ENCODE measurements at places on chromosomes 4 and X.

DNA sequence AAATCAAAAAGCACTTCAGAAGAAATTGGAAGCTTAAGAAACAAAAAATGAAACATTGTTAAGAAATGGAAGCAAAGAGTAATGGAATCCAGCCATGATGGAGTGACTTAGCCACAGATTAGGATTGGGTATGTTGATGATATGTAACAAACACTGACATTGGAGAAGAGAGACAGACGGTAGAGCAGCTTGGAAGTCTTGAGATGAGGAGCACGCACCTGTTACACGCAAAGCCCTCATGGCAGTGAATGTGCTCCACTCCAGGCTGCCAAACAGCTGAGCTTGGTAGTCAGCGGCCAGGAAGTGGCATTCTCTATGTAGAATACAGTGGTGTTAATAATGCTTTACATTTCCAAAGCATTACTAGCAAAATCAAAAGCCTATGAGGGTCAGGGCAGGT, 56.9 kb upstream of the GPRIN3 start:
- DNase-seq = no peak

GRCh38 chrX:12972243-12972642, 2.7 kb upstream of the TMSB4X start:
- DNase-seq = no peak

GRCh38 chr4:145887241-145887991, 51.2 kb downstream of the ZNF827 start:
- peak; percentile 70 for DNase-seq

DNA sequence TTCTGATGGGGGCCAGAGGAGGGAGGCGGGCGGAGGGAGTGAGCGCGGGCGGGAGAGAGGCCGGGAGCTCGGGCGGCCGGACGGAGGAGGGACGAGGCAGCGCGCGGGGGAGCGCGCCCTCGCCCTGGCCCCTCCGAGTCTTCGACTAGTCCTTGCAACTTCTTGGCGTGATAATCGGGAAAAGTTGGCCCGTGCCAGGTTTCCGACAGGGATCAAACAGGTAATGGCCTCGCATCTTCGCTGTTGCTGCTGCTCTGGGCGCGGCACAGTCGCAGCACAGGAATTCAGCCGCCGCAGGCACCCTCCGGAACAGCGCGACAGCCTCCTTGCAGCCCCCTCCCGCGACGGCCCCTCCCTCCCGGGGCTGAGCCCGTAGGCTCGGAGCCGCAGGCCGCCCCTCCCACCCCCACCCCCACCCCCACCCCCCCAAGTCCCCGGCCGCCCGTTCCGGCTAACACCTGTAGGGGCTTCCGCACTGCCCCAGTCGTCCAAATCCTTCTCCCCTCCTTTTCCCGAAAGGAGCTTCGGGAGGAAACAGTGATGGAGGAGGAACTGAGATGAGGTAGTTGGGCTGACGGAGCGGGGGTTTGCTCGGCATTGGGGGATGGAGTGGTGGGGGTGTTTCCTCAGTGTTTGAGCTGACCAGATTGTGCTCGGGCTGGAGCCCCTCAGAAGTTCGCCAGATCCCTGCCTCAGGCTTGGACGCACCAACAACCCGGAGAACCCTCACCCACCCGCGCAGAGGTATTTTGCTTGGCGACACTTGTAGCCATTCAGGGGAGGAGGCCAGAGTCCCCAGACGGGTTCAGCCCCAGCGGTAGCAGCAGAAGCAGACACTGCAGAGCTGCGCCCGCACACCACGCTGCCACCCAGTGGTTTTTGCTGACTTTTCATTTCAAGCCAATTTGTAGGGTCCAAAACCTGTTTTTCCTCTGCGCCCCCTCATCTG, at the start of gene FGF13:
Gene FGF13 (minus strand): TSS at position 319 of the 949 bp plus-strand sequence. CDS start 714 bp downstream, outside the sequence.
- DNase-seq = no peak

- DNase-seq = peak; percentile 90
Measured at GRCh38 chr4:143302536-143302935, 34.1 kb upstream of the GAB1 start.

DNA sequence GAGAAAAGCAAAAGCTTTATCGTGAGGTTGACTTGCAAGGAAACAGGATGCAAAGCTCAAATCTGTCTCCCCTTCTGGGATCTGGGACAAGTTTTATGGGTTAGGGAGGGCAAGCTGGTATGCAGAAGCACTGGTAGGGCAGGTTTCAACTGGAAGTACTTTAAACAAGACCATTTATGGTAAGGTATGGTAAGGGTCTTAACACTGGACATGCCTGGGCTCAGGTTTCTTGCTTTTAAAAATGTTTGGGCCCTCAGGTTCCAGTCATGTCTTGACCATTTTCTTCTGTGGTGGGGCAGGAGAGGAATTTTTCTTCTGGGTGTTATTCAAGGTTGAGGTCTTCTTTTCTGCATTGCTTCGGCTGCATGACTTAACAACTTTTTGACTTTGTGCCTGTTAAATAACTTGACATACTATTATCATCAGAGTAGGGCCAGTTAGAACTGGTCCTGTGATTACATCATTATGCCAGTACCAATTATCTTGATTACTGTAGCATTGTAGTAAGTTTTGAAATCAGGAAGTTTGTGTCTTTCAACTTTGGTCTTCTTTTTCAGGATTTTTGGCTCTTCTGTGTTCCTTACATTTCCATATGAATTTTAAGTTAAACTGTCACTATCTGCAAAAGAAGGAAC, 33.7 kb downstream of the CD38 start:
- DNase-seq = no peak

DNA sequence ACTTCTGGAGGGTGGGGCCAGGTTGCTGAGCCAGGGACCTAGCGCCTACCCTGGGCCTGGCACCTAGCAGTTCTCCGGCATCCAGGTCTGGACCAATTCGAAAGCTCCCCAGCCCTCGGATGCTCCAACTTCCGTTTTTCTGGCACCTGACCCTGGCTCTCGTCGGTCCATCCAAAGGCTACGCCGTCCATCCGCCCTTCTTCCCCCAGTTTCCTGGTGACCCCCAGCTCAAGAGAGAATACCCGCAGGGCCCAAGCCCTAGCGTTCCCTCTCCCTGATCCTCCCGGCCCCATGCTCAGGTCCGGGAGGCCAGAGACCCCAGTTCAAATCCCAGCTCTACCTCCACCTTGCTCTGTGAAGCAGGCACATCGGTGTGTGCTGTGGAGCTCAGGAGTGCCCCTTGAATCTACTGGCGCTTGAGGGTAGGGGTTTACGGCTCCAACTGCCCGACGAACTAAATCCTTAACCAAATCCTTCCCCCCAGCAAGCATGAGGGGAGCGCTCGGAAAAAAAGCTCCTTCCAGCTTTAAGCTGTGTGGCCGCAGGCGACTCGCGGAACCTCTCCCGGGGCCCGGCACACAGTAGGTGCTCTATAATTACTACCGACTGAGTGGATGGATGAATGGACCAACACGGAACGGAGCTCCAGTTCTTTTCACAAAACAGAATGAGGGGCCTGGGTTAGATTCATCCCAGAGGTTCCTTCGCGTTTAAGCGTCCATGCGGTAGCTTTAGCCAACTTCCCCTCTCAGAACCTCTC, 1.1 kb downstream of the CRMP1 start:
- no peak for DNase-seq

DNA sequence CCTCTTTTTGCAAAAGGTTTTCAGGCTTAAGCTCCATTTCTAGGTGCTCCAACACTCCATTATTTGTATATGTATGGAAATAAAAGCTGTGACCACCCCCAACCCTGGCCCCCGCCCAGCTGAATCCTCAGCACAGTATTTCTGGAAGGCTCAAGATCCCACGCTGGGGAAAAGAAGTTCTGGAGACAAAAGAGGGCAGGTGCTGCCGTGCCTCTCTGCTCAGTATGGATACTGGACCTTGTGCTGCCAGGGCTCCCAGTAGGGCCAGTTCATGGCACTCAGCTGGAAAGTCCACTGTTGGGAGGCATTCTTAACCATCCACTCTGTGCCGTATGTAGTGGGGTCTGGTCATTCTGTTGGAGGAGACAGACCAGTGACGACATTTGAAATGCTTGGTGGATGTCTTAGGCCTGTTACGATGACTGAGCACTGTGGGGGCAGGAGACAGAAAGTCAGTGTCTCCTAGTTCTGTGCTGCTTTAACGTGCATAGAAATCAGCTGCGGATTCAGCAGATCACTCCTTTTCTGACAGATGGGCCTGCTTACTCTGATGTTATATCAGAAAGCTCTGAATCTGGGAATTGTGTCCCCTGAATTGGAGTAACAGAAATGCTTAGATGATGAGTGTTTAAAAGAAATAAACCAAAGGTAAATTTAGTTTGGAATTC, 48.4 kb upstream of the MSANTD1 start:
- DNase-seq = no peak

DNA sequence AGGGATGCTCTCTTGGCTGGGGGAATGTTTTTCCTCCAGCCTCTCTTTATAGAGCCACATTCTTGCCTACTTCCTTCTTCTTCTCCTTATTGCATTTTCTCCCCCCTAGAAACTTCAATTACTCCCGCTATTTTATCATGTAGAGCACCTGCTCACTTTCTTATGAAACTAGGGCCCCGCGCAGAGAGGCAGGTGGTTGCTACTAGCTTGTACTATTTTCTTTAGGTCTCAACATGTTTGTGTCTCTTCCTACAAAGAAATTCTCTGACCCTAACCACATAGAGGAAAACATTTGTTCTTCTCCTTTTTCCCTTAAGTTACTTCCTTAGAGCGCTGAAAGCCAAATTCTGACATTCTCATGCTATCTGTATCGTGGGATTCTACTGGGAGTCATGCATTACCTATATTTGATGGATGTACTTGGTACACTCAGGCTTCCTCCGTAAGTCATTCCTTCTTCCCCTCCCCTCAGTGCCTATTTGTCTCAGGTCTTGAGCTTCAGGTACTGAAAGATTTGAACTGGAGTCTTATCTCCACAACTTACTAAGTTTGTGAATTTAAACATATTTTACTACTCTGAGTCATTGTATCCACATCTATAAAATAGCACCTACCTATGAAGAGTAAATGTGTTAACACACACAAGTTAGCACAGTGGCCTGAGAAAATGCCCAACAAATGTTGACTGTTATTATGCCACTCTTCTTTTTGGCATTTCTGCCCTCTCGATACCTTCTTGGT, 159.1 kb upstream of the LEF1 start:
- no peak for DNase-seq

DNA sequence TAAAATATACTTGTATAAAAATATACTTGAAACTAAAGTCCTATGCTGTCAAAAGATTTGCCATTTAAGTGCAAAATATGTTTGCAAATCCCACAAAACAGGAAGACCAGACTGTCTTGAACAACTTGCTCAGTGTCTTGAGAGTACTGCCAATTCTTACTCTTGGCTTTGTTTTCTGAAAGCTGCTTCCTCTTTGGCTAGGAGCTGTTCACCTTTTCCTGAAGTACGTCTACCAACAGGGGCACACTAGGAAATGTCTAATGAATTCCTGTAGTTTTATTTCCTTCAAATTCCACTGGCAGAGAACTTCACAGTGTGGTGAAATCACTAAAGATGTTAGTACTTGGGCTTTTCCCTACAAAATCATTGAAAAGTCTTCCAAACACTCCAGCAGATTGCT, 46.4 kb upstream of the ABCG2 start:
- no peak for DNase-seq

DNA sequence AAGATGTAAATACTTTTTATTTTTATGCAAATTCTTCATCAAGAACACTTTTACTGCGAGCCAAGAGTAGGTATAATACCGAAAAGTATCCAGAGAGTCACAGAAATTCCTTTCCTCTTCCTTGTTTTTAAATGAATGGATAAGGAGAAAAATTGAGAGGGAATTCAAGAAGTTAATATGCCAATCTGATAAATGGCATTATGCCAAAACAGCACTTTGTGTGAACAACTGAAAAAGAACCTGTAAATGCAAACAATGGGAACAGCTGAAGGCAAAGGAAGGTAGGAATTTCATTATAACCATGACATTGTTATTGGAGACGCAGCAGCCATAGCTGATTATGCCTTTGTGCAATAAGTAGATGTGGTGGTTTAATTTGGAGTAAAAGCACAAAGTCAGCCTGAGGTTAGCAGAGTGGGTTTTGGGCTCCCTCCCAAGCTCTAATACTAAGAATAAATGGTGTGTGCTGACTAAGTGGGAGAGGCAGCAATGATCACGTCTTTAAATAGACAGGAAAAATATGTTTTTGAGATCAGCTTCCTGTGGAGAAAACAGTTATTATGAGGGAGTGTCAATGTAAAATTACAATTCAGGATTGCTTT, 209.8 kb upstream of the NDST4 start:
- DNase-seq = peak; percentile 4

DNA sequence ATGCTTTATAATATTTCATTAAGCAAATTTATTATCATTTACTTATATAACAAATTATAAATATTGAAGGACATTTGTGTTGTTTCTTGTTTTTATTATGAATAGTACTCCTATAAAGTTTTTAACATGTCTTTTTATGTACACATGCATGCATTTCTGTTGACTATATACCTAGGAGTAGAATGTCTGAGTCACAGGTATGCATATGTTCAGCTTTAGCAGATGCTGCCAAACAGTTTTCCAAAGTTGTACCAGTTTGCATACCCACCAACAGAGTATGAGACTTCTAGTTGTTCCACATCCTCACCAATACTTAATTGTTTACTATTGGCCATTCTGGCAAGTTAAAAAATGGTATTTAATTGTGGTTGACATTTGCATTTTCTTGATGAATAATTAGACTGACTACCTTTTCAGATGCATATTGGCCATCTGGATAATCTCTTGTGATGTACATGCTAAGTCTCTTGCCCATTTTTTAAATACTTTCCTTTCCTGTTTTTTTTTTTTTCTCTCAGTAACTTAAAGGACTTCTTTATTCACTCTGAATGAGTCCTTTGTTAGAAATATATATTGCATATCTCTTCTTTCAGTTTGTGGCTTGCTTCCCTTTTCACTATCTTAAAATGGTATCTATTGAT, 132.2 kb upstream of the TRIM2 start:
- DNase-seq = no peak

DNA sequence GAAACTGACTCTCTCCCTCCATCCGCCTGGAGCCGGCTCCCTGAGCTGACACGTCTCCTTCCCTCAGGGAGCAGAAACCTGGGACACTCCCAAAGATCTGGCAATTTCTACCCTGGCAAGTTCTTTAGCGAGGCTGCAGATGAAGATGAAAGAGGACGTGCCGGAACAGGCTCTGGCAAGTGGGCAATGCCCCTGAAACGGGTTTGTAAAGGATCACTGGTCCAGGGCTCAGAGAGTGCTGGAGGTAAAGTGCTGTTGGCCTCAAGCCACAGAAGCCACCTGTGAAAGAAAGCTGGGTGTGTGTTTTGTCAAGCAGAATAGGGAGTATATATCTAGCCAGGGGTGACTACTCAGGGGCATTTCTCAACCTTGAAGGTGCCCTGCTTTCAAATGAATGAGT, 131.4 kb upstream of the ATP6AP2 start:
- no peak for DNase-seq

DNA sequence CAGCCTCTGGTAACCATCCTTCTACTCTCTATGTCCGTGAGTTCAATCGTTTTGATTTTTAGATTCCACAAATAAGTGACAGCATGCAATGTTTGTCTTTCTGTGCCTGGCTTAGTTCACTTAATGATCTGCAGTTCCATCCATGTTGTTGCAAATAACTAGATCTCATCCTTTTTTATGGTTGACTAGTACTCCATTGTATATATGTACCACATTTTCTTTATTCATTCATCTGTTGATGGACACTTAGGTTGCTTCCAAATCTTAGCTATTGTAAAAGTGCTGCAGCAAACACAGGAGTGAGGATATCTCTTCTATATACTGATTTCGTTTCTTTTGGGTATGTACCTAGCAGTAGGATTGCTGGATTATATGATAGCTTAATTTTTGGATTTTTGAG, 140.9 kb downstream of the MID1 start:
- DNase-seq = no peak

Data from fibroblast of skin of right quadriceps (primary cell).